Occipital lobe (tissue), 3 donors: ENCODE measurements at places on chromosomes 16 and 17. TPM values are rescaled to one million over a fixed set of nuclear protein-coding genes. Genes with fewer than 3 reads are reported as not detected.

PSME3IP1 gene
- total RNA-seq = 104 TPM

GPR142 gene
- total RNA-seq = not detected

CTCF gene
- total RNA-seq = 54.0 TPM

OR1A1 gene
- not detected for total RNA-seq

TRIM72 gene
- 2.3 TPM for total RNA-seq
